IMR-90 (cell line): ENCODE measurements at places on chromosomes 5 and 9. TPM values are rescaled to one million over a fixed set of nuclear protein-coding genes. Genes with fewer than 3 reads are reported as not detected.

GRCh38 chr5:147403651-147404640 is 105.9 kb downstream of the DPYSL3 start:
- peak; percentile 99 for DNase-seq

- no peak for DNase-seq
Observed at GRCh38 chr5:141685591-141685990, 3.6 kb upstream of the ARAP3 start.

DNA sequence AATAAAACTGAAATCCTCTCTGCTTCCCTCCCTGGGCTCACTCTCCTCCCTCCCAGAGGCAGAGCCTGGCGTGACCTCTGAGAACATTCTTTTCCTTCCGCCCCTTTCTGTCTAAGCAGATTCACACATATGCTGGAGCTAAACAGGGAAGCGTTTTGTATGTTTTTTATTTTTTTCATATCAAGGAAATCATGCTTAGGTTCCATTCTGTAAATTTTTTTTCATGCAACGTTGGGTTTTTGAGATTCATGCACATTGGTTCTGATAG is 20.2 kb upstream of the BARHL1 start:
- no peak for DNase-seq

DNA sequence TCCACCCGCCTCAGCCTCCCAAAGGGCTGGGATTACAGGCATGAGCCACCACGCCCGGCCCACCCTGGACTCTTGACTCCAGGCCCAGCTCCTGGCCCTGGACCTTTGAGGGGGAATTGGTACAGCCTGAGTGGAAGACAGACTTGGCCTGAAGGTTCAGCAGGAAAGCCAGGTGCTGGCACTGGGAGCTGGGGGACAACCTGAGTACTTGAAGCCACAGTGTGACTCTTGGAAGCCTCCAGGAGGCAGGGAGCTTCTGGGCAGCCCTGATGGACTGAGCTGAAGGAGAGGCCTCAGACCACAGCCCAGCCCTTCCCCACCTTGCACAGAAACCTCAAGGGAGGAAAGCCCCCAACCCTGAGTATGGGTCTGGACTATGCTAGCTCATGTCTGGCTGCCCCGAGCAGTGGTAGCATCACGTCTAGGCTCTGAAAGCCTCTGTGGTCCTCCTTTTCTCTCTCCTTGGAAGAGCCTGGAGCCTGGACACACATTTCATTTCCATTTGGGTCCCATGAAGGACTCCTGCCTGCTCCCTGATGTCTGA is 54.1 kb downstream of the RASGEF1C start:
- no peak for DNase-seq

- DNase-seq = no peak
Observed at GRCh38 chr9:18240213-18240612, 233.7 kb upstream of the ADAMTSL1 start.

GRCh38 chr9:114988962-114989599 is 58.7 kb upstream of the TNFSF8 start:
- DNase-seq = no peak

DNA sequence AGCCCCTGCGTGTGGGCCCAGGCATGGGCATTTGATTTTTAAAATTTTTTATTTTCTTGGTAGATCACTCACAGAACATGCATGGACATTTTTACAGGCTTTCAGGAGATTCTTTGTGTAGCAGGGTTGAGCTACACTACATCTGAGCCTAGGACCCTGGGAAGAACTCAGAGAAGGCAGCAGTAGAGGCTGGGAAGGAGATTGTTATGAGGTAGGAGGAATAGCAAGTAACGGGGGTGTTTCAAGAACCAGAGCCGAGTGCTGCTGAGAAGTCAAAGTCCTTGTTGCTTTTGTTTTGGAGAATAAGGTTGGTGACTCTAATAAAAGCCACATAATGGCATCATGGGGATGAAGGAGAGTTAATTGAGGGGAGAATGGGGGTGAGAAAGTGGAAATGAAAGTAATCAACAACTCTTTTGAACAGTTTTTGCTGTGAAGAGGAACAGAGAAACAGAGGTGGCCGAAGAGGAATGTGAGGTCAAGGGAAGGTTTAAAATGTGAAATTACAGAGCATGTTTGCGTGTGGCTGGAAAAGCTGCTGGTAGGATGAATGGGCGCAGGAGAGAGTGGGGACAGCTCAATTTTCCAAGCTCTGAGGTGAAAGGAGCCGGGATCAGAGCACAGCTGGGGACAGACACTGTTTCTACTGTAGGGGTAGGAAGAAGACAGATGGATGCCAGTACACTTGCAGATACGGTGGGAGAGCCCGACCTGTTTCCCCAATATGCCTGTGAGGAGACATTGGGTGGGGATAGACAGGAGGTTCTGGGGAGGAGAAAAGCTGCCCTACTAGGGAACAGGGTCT is 4.7 kb upstream of the PDLIM7 start:
- no peak for DNase-seq

DNA sequence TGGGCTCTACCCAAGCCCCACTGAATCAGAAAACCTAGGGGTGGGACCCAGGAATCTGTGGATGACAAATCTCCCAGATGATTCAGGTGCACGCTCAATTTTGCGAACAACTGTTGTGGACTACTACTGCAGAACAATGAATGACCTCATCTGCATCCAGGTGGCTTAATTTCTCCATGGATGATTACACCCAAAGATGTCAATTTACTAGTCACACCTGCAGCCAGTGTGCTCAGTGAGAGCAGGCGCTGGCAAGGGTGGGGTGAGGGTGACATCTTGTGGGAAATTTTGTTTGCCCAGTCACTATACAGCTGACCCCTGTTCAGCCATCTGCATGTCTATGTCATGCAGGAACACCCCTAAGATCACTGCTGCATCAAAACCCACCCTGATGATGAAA is 118.2 kb downstream of the ENTREP1 start:
- DNase-seq = no peak

GRCh38 chr9:34169125-34169524 is 9.7 kb upstream of the UBAP1 start:
- no peak for DNase-seq

GRCh38 chr9:125803526-125803925 is 56.4 kb downstream of the PBX3 start:
- DNase-seq = no peak

- DNase-seq = no peak
Observed at GRCh38 chr9:120966013-120966369, 39.4 kb upstream of the TRAF1 start.

- DNase-seq = no peak
Observed at GRCh38 chr5:152271420-152271819, 133.7 kb downstream of the NMUR2 start.

GRCh38 chr9:75027187-75028107 is 646 bp downstream of the CARNMT1 start:
- DNase-seq = peak; percentile 45

DNA sequence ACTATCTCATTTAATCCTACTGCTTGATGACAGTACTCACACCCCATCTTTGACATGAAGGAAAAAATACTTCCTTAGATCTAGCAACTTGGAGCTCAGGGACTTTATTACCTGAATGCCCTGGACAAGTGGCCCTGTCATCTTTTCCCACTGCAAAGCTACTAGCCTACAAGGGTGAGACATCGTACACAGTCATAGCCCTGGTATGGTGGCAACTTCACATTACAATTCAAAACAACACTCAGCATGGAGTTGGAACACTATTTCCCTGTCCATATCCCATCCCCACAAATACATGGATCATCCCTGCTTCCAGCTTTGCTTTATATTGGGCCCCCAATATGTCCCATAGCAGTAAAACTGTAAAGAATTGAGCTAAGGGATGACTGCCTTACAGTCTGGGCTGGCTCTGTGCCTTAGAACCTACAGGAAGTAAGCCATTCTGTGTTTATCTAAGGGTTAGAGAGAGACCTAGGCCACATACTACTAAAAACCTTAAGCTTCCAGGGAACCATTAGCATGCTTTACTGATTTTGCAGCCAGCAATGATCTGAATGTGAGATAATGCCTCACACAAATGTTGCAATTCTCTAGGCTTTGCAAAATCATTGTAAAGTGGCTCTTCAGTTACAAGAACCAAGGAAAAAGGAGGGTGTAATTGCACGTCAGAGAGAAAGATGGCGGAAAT is 55.9 kb downstream of the OTULIN start:
- peak; percentile 76 for DNase-seq

DNA sequence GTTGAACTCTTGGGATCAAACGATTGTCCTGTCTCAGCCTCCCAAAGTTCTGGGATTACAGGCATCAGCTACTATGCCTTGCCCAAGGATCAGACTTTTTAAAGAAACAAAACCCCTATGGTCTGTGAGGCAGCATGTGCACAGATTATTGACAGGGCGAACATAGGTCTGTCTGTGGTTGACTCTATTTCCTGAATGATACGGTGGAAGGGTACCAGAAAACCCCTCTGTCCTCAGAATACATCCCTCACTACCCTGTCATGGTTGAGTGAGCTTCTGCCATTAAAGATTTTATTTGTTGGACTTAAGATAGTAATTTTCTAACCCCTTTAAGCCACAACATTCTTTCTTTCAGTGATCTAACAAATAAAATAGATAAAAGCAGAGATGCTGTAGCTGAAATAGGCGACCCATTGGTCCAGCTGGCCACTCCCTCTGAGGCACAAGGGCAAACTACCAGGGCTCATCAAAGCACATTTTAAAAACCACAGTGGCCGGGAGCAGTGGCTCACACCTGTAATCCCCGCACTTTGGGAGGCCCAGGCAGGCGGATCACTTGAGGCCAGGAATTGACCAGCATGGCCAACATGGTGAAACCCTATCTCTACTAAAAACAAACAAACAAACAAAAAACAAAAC is 84.9 kb upstream of the ANKRD55 start:
- no peak for DNase-seq

DNA sequence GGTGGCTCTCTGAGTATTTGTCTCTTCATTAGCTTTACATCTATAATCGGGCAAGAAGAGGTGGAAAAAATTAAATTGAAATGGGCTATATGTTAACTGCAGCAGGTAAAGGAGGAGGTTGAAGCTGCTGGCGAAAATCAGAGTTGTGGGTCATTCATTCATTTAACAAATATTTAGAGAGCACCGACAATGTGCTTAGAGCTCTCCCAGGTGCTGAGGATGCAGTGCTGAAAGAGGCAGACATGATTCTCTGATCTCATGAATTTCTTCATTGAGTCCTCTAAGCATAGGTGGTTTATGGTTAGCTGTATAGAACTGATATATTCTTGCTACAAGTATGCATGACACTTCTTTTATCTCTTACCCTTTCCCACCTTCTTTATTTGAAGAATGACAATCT is 243.4 kb downstream of the RFX3 start:
- DNase-seq = no peak

GRCh38 chr5:11547730-11548129 is 356.5 kb downstream of the CTNND2 start:
- DNase-seq = no peak

DNA sequence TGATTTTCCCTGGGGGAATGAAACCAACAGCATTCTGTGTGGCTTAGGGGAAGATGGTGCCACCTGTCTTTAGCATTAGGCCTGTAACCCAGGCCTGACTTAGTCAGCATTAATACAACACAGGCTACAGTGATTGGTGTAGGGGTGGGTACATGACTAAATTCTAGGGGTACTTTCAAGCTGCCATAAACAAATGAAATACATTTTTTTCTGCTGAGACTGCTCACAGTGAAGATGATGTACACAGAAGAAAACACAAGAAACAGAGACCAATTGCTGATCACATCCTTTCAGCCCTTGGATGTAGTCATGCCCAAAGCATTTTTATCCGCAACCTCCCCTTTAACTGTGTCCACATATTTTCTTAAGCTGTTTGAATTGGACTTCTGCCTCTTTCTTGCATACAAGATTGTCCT is 527.2 kb downstream of the KCTD16 start:
- DNase-seq = peak; percentile 97

GRCh38 chr5:133295520-133295919 is 243.7 kb downstream of the HSPA4 start:
- no peak for DNase-seq

- DNase-seq = no peak
Observed at GRCh38 chr5:181045316-181045715, 5.2 kb downstream of the BTNL9 start.

Gene CYFIP2
- 11.7 and 13.4 TPM in 2 replicates for total RNA-seq

Gene FOXD4L3
- under 0.01 TPM in 1 of 2 replicates, not detected in the other for total RNA-seq

Gene GMCL2
- not detected in 2 replicates for total RNA-seq

Gene HABP4
- 5.2 and 10.3 TPM in 2 replicates for total RNA-seq

Gene RARS1
- 153 and 285 TPM in 2 replicates for total RNA-seq

Gene IFNK
- not detected in 2 replicates for total RNA-seq

Gene PPP3R2
- not detected in 2 replicates for total RNA-seq

Gene HTR1A
- total RNA-seq = not detected in 2 replicates

Gene CKMT2
- 0.28 and 0.36 TPM in 2 replicates for total RNA-seq

Gene TRPM3
- not detected in 2 replicates for total RNA-seq

Gene OR1Q1
- total RNA-seq = not detected in 2 replicates

Gene JAKMIP2
- under 0.01 TPM in 1 of 2 replicates, not detected in the other for total RNA-seq
